ENCODE measurements at places on chromosomes 1 and 21.

GRCh38 chr21:33047231-33047630, 21.5 kb downstream of the OLIG2 start:
- DNase-seq: no peak

DNA sequence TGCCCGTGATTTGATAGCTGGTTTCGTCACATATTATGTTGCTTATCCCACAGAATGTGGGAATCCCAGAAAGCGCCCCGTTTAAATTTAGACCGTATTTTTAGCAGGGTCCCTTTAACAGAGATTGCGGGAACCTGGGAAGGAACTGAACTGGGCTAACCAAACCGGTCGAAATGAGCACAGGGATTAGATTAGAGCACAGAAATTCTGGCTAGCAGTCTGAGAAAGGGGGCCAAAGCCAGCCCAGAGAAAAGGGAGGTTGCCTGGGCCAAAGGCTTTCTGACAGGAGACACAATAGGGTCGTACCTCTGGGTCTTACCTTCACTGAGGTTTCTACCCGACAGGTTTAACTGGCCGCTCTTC, 327 bp downstream of the LRRC40 start:
- DNase-seq: no peak

- DNase-seq: no peak
Measured at GRCh38 chr1:67630438-67631045, 54.5 kb upstream of the GADD45A start.

GRCh38 chr21:44838951-44839350, 21.1 kb upstream of the SUMO3 start:
- no peak for DNase-seq

- no peak for DNase-seq
Measured at GRCh38 chr1:91944087-91944486, 5.1 kb upstream of the BRDT start.

DNA sequence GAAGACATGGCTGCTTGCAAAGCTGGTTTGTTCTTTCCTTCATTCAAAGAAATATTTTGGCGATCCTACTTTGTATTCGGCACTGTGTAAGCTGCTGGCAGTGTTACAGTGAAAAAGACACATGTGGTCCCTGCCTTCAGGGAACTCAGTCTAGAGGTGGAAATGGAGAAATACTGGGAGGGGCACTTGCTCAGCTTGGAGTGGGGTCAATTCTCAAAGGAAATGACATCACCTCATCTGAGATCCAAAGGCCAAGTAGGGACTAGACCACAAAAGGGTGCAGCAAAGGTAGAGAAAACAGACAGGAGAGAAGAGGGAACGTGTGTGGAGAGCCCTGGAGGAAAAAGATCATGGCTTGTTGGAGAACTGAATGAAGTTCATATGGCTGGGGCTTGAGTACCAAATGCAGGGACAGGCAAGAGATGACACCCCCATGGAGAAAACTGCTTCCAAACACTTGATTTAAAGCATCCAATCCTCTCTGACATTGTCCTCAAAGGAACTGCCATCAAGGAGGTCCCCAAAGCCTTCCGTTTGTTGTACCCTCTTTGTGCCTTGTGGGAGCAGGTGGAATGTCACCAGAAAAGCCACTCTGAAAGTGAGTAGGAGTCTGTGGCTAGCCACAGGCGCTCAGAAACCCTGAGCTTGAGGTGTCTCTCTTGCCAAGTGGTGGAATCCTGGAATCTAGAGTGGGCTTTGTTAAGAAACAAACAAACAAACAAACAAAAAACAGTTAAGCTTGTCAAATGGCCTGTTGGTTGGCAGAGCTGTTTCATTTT, 48.3 kb upstream of the TDRD10 start:
- DNase-seq: no peak

- no peak for DNase-seq
Measured at GRCh38 chr1:34477632-34478141, 277.2 kb upstream of the GJB5 start.

- no peak for DNase-seq
Measured at GRCh38 chr1:194723067-194723466, 1536.7 kb upstream of the B3GALT2 start.

- no peak for DNase-seq
Measured at GRCh38 chr1:109976762-109977161, 7.8 kb upstream of the AHCYL1 start.

DNA sequence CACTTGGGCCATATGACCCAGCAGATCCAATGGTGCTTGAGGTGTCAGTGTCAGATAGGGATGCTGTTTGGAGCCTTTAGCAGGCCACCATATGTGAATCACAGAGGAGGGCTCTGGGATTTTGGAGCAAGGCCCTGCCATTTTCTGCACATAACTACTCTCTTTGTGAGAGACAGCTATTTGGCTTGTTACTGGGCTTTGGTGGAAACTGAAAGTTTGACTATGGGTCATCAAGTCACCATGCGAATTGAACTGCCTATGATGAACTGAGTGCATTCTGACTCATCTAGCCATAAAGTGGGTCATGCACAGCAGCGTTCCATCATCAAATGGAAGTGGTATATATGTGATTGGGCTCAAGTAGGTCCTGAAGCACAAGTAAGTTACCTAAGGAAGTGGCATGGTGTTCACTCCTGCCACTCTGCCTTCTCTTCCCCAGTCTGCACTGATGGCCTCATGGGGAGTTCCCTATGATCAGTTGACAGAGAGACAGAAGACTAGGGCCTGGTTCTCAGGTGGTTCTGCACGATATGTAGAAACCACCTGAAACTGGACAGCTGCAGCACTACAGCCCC, 447.3 kb downstream of the AGBL4 start:
- no peak for DNase-seq

DNA sequence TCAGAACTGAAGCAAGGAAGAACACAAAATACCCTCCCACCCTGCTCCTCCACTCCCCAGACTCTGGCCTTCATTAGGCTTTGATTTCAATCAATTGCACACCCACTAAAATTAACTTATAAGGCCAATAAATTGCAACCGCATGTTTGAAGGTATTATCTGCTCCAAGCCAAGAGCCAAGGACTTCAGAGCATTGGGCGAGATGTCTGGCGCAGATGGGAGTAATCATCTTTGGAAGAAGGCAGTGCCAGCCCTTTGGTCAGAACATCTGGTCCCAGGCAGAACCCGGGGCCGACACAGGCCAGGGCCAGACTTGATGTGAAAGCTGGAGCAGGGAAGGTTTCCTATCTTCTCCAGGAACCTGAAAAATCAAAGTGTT, 60.0 kb downstream of the SLC66A1 start:
- no peak for DNase-seq

DNA sequence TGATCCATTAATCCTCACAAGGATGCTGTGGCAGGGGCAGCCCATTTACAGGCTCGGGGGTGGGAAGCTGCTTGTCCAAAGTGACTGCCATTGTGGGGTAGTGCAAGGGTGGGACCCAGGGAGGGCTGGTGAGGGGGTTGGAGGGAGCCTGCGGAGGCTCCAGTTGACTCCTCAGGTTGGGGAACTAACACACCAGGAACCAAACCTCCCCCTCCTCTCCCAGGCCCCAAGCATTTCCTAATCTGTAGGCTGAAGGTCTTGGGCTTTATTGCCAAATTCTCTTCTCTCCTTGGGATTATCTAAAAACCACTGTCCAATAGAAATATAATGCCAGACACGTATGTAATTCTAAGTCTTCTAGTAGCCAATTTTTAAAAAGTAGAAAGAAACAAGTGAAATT, 18.2 kb downstream of the IKBKE start:
- no peak for DNase-seq

DNA sequence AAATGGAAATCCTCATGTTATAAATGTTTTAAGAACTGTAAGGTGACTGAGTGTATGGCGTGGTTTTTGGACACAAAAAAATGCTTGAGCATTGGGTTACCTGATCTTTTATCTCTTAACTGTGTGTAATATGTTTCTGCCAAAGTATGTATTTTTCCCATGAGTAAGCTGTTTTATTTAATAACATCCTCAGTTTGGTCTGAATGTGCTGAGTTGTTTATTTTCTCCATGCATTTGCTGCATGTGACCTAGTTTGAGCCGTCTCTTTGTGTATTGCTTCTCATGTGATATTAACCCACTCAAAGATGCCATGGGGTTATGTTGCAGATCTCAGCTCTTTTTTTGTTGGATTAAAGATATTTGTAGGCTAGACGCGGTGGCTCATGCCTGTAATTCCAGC, 6.1 kb upstream of the LYPLA2 start:
- DNase-seq: no peak

DNA sequence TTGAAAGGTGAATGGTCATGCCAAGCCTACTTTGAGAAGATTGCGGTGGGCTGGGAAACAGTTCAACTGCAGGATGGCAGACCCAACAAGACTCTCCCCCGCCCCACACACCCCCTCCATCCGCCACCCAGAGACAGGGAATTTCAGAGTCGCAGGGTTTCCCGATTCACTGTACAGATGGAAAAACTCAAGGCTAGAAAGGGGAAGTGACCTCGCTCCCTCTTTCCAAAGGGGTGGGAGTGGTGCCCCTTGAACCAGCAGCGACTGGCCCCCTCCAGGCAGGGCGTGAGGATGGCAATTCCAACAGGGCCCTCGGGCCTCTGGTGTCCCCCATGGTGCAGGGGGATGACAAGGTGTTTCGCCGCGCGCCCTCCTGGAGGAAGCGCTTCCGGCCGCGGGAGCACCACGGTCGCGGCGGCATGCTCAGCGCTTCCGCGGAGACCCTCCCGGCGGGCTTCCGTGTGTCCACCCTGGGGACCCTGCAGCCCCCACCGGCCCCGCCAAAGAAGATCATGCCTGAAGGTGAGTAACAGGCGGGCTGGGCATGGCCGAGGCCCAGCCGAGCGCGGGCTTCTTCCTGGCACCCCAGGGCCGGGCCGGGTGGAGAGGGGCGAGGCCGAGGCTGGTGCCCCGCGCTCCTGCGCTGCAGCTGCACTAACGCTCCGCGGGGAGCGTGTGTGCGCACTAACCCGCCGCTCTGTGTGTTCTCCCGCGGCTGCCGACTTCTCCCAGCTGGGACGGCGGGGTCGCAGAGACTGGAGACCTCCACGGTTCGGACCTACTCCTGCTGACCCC, 10.4 kb downstream of the MYOG start:
- no peak for DNase-seq

- DNase-seq: no peak
Measured at GRCh38 chr1:53419034-53419433, 40.2 kb upstream of the DMRTB1 start.

DNA sequence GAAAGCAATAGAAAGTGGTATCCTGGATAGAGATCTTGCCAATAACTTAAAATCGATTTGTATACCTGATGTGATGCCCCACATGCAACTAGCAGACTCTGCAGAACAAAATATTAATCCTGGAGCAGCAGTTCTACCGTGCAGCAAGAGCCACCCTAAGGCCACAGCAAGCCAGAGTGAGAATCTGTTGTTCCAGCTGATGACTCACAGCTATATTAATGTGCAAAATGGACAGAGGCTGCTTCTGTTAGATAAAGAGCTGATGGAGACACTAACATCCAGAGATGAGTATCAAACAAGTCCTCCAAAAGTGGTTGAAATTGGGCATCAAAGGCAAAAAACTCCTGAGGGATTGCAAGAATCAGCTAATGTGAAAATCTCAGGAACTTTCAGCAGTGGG, 127.8 kb downstream of the MACF1 start:
- DNase-seq: no peak

DNA sequence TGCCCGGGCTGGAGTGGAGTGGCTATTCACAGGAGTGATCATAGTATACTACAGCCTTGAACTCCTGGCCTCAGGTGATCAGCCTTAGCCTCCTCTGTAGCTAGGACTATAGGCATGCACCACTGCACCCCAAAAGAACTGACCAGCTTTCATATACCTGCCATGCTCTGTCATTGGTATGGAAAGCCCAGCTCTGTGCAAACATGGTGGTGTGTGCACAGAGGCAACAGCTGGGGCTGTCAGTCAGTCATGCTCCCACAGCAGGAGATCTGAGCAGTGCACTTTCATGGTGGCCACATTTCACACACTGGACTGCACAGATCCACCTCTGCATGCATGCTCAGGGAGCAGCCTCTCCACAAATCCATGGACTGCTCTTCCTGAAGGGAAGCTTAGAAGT, 8.8 kb upstream of the JAK1 start:
- DNase-seq: no peak

DNA sequence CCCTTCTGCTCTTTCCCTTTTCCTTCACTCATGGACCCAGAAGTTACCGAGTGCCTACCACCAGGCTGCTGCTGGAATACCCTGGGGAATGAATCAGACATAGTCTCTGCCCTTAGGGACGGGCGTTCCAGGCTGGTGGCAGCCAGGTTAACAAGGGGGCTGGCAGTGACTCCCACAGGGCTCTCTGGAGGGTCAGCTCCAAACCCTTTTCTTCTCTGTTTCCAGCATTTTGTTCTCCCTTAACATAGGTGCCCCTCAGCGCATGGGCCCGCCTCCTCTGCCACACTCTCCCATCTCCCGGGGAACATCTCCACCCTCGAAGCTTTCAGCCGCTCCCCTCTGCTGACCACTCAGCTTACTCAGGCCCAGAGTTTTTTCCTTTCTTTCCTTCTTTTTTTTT, 62.9 kb upstream of the LRP8 start:
- DNase-seq: no peak

DNA sequence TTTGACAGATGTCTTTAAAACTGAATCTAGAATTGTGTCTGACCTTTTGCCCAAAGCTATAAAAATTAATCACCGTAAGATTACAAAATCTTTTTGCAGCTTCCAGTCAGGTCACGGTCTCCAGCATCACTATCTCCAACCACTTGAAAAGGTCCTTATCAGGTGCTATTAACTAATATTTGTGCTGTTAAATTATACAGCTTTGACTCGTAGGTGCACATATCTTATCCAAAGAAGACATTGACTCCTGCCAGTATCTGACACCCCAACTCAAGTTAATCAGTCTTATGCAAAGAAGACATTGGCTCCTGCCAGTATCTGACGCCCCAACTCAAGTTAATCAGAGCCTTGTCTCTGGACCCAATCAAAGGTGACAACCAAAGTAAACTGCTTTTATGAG, 19.9 kb upstream of the LYPD8 start:
- no peak for DNase-seq

DNA sequence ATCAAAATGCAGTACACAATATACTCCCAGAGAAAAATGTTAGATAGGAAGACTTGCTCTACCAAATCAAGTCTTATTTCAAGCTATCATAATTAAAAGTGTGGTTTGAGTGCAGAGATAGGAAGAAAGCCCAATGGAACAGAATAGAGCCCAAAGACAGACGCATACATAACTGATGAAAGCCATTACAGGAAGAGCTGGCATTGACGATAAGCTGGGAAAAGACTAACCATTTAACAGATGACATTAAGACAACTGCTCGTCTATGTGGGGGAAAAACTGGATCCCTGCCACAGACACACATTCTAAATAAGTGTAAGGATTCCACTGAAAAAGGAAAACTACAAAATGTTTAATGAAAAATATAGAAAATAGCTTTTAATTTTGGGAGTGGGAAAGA, 85.5 kb downstream of the NGF start:
- DNase-seq: no peak

- DNase-seq: no peak
Measured at GRCh38 chr1:244576259-244576892, 76.5 kb upstream of the DESI2 start.

DNA sequence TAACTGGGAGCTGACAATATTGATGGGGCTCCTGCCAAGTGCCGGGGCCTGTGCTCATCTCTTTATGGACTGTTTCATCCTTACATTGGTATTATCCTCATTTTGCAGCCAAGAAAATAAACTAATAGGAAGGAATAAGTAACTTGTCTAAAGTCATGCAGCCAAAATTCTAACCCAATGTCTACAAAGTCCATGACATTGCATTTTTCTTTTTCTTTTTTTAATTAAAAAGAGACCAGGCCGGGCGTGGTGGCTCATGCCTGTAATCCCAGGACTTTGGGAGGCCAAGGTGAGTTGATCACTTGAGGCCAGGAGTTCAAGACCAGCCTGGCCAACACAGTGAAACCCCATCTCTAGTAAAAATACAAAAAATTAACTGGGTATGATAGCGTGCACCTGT, 18.8 kb downstream of the DEGS1 start:
- no peak for DNase-seq
